Fibroblast of skin of back (primary cell): ENCODE measurements at places on chromosomes 2 and 18.

GRCh38 chr2:113895301-113895700 is 5.4 kb downstream of the ACTR3 start:
- peak; percentile 34 for DNase-seq

DNA sequence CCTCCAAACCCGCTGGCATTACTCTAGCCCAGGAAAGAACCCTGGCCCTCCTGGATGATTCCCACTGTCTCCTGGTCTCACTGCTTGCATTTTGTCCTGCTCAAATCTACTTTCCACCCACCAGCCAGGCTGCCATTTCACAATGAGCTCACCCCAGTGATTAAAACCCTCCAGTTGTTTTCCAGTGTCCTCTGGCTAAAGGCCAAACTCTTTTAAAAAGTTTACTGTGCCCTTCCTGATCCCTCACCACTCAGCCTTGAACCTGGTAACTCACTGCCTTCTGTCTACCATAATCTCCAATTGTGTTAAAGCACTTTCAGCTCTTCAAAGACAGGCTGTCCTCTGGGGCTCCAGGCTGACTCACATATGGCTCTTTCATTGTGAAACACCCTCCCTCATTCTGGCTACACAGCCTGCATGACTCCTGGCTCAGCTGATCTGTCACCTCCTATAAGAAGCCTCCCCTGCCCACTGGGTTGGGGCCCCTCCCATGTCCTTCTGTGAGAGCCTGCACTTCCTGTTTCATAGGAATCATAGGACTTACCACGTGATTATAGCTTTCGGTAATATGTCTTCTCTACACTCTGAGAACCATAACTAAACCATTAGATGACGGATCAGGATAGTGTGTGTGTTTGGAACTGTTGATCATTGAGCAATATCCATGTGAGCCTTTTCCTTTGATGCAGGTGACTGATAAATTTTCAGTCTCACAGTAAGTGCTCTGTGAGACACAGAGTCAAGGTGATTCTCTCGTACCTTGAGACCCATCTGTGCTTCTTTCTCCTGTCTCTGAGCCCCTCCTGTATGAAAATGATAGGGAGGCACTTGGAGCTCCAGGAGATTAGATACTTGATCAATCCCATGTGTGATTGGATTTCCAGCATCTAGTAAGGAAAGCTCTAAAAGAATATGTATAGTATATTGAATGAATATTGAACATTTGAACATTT is 590.8 kb upstream of the ID2 start:
- DNase-seq, result peak; percentile 87

DNA sequence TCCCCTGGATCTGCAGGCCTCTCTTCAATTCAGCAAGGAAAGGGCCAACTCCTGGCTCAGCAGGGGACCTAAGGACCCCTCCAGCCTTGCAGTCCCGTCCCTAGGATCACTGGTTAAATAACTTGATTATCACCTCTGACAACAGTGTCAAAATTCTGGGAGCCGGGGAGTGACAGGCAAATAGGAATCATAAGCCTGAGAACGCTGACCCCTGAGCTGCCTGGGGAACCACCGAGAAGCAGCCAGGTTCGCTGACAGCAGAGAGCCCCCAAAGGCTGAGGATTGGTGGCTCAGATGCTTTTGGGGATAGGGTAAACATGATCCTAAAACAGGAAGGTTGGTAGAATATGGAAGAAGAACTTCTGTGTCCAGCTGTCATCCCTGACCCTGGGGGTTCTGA is 17.5 kb upstream of the TNS1 start:
- no peak for DNase-seq

DNA sequence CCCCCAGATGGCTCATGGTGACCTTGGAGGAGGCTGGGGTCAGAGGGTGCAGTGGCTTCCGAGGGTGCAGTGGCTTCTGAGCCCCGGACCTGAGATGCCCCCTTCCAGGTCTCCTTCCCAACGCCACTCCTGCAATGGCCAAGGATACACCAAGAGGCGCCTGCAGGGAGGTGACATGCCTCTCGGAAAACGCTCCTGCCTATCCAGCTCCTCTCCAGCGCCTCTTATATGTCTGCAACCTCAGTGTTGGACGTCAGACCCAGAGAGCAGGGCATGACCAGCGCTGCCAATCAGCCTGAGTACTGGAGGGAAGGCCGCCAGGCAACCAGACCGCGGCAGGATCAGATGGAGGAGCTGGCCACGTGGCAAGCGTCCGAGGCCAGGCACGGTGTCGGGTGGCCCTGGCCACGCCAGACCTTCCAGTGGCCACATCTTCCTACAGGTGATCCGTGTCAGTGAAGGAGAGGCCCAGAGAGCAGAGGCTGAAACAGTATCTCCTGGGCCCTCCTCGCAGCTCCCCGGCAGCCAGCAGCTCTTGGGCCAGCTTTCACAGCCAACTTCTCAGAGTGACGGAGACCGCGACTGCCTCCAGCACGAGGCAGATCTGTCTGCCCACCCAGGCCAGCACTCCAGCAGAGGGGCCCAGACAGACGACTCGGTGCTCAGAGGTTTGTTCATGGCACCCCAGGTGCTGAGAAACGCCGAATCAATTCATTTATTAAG is 199.5 kb upstream of the SALL3 start:
- DNase-seq, result no peak

- peak; percentile 94 for DNase-seq
These were observed 150.8 kb downstream of the PXDN start for GRCh38 chr2:1593371-1594122.

GRCh38 chr18:48802543-48803290 is 148.0 kb downstream of the SMAD7 start:
- DNase-seq, result no peak

- peak; percentile 23 for DNase-seq
These were observed 1.1 kb downstream of the HPCAL1 start for GRCh38 chr2:10303694-10304378.

- DNase-seq, result peak; percentile 98
These were observed 96.4 kb downstream of the RTP5 start for GRCh38 chr2:241965931-241966412.

DNA sequence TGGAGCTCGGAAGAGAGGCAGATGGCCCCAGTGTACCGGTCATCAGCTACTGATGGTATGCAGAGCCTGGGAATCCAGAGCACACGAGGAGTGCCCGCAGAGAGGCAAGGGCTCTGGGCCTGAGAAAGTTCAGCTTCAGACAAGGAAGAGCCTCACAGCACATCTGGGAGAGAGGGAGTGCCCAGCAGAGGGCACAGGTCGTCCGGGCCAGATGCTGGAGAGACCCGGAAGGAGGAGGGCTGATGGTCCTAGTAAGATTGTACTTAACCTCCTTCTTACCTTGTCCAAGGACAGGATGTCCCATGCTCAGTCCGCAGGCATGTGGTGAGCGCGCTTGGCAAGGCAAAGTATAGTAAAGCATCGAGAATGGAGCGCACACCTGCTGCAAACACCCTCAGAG is 24.4 kb upstream of the CHMP1B start:
- no peak for DNase-seq

GRCh38 chr2:55111570-55112228 is 61.4 kb upstream of the RTN4 start:
- DNase-seq, result peak; percentile 97

- peak; percentile 14 for DNase-seq
These were observed 342.6 kb upstream of the KLHL29 start for GRCh38 chr2:23042216-23042906.

- no peak for DNase-seq
These were observed 34.0 kb downstream of the METTL4 start for GRCh38 chr18:2537296-2537695.
